NCI-H2081 treated with DMSO at 0.1 percent for 48 hours (cell line): ENCODE measurements at places on chromosomes 7 and 10.

DNA sequence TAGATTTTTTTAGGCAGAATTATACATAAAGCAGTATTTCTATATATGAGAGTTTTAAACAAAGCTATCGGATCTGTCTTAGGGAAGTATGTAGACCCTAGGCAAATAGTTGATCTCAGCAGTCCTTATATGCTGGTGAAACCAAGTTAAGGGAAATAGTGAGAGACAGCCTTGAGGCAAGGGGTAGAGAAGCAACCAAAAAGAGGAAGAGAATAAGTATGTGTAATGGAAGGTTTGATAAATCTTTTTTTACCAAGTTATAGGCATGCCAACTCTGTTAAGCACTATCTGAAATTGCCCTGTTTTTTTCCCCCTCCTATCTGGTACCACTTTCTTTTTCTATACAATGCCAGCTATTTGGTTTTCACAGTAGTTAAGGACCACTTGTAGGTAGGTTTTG is 19.9 kb downstream of the SPAG6 start:
- DNase-seq = no peak

DNA sequence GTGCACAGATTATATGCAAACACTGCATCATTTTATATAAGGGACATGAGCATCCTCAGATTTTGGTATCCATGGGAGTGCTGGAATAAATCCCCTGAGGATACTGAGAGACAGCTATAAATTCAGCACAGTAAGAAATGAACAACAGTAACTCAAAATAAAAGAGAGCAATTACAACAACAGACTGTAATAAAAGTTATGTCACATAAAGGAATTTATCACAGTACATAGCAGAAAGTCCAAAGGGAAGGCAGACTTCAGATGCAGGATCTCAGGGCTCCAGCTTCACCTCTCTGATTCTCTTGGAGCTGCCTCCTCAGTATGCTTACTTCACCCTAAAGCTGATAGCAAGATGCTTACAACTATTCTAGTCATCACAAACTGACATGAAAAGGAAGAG is 43.9 kb upstream of the STRIP2 start:
- DNase-seq = no peak

GRCh38 chr7:30349170-30349569 is 64.8 kb downstream of the ZNRF2 start:
- DNase-seq = no peak

- no peak for DNase-seq
Measured at GRCh38 chr10:14839305-14839695, 1.2 kb downstream of the HSPA14 start.

- DNase-seq = no peak
Measured at GRCh38 chr10:32367793-32368453, 21.0 kb upstream of the EPC1 start.

DNA sequence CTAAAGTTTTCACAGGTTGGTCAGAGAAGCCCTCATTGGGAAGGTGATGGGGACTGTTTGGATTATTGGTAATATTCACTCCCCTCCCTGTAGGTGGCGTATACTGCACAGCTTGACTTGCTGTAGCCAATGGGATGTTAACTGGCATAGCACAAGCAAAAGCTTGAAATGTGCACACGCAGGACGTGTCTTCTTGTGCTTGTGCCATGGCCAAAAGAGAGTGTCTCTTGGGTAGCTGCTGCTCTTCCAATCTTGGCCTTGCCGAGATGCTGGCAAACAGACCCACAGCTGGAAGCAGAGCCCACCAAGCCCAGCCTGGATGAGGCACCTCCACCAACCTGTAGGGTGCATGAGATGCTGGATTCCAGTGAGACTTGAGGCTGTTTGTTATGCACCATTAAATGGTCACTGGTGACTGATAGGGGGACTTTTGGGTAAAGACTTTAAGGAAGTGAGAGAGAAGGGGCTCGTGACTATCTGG is 266.0 kb downstream of the GRID1 start:
- peak; percentile 4 for DNase-seq

DNA sequence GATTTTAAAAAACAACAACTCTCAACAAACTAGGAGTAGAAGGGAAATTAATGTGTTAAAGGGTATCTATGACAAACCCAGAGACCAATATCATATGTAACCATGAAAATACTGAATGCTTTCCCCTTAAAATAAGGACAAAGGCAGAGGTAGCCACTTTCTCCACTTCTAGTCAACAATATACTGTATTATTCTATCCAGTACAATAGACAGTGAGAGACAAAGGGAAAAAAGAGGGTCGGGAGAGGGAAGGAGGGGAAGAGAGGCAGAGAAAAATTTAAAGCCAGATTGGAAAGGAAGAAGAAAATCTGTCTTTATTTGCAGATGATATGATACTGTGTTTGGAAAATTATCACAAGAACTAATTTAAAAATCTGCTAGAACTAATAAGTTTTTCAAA is 39.1 kb upstream of the WDFY4 start:
- DNase-seq = no peak

DNA sequence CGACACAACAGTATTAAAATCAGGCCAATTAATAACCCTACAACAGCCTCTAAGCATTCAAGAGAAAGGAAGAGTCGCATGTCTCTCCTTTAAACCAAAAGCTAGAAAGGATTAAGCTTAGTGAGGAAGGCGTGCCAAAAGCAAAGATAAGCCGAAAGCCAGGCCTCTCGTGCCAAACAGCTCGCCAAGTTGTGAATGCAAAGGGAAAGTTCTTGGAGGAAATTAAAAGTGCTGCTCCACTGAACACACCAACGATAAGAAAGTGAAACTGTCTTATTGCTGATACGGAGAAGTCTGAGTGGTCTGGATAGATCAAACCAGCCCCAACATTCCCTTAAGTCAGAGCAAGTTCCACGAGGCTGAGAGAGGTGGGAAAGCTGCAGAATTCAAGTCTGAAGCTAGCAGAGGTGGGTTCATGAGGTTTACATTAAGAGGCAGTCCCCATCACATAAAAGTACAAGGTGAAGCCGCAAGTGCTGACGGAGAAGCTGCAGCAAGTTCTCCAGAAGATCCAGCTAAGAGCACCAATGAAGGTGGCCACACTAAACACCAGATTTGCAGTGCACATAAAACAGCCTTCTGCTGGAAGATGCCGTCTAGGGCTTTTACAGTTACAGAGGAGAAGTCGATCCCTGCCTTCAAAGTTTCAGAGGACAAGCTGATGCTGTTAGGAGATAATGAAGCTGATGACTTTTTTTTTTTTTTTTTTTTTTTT is 194.8 kb downstream of the MAD1L1 start:
- no peak for DNase-seq

- DNase-seq = no peak
Measured at GRCh38 chr10:43194266-43194665, 56.0 kb downstream of the CSGALNACT2 start.

- DNase-seq = no peak
Measured at GRCh38 chr10:97707134-97707861, 6.2 kb upstream of the MARVELD1 start.

- DNase-seq = no peak
Measured at GRCh38 chr7:134829380-134829986, 50.0 kb downstream of the CALD1 start.

DNA sequence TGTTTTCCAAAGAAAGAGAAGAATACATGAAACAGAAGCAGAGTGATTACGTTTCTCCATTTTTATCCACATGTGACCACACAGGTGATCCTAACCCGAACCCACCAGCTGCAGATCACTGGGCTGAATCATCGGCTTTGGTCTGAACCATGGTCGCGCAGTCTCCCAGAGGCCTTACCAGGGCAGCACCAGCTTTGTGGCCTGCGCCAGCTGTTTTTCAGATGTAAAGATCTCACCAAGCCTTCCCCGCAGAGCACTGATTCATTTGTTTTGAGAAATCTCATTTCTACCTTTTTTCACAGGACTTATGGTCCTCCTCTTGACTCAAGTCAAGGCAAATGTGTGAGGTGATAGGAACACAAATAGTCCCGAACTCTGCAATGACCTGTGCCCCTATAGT is 207.0 kb upstream of the PPP2R2D start:
- no peak for DNase-seq

GRCh38 chr7:2602406-2603043 is 29.3 kb upstream of the TTYH3 start:
- DNase-seq = no peak

- DNase-seq = no peak
Measured at GRCh38 chr10:97708976-97709946, 4.3 kb upstream of the MARVELD1 start.

- no peak for DNase-seq
Measured at GRCh38 chr10:5860066-5860465, 29.6 kb downstream of the ANKRD16 start.

DNA sequence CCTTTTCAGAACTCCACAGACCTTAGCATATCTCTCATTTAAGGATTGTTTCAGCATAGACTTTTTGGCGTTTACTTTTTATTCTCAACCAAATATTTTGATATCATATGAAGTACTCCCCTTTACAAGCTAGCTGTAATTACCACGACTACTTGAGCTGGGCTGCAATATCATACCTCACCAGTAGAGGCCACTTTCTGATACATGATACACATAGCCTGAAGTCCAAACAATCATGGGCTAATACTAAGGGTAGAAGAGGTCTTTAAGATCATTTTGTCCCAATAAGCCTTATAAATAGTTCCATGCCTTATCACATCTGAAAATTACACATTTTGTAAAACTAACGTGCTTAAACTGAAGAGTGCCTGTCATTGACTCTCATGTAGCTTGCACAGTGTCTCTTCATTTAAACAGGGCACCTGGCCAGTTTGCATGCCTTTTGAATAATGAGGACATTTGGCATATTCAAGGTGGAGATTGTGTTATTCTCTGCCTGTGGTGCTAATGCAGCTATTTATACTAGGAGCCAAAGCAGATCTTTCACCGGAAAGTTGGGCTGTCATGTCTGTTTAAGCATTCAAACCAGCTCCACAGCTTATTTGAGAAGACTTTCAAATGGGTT is 403.7 kb upstream of the ZMIZ1 start:
- no peak for DNase-seq

- DNase-seq = no peak
Measured at GRCh38 chr10:43942096-43942850, 293.6 kb upstream of the ZNF32 start.

DNA sequence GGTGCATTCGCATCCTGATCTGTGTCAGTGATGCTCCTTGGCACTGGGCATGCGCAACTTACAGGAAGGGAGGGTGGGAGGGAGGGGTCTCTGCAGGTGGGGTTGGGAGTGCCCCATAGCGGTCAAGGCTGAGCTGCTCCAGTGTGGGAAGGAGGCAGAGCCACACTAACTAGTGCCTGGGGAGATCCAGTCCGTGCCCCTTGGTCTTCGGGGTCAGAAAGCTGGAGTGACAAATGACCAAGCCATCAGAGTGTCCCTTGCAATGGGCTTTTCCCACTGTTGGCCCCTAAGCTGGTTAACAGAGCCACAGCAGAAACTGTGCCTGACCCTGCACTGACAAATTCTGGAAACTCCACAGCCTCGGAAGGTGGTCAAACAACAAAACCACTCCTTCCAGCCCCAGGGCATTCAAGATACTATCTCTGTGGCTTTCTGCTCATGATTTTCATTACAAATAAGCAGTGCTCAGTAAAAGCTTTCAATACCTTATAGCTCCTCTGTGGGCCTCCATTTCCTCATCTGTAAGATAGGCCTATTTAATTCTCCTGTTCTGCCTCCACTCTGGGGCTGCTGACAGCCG is 138.1 kb upstream of the UNC5B start:
- no peak for DNase-seq

DNA sequence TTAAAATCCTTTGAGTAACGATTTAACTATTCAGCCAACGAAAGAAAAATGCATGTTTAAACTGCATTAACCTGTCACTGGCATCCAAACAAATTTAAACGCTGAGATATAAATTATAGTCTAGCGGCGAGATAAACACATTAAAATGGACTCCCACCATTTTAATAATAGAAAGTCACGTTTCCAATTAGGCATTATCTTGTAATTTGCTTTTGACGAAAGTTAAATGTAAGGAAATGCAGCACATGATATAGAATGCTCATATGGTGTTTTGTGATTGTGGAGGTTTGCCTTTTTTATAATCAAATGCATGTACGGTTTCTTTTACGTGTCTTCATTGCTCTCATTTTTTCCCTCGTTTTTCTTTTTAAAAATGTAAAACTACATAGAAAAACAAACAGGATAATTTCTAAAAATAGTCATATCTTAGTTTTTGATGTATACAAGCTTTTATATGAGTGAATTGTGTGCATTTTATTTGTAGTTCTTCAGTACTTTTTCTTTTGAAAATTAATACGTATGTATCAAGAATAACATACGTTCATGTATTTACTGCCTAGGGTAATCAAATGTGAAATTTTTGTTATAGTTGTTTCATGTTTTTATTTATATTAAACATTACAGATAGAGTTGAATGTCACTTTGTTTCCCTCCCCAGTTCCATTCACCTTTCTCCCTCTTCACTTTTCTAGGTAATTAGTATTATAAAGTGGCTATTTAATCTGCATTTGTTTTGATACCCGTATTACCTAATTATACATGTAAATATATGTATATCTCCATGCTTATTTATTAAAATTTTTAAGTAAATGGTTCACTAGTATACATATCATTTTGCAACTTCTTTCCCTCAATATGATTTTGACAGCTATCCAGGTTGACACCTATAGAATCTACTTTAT is 1.1 kb upstream of the KLF14 start:
- no peak for DNase-seq

GRCh38 chr7:112192236-112193154 is 13.7 kb downstream of the DOCK4 start:
- DNase-seq = no peak

DNA sequence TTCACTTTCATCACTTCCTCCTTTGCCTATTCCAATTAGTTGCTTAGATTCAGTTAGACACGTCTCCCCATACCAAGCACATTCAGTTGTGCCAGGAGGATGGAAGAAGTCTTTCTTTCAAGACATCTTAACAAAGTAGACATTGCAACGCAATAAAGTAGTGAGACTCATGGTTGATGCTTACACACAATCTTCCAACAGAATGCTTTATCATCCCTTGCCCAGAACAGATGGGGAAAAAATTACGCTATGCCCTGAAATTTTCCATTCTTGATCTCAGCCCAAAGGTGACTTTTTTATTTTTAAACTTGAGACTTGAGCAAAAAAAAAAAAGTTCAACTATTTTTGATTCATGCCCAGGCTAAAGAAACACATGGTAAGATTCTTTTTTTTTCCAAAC is 74.9 kb downstream of the KCNMA1 start:
- DNase-seq = no peak

- DNase-seq = peak; percentile 56
Measured at GRCh38 chr7:22559829-22560489, 60.0 kb upstream of the STEAP1B start.

GRCh38 chr7:111294494-111294893 is 203.6 kb downstream of the LRRN3 start:
- no peak for DNase-seq

- DNase-seq = no peak
Measured at GRCh38 chr7:137343281-137343841, at the start of gene PTN. Gene PTN, minus strand, starts transcription at chr7:137343733. Its CDS starts 88,760 bp downstream, at chr7:137254973.

DNA sequence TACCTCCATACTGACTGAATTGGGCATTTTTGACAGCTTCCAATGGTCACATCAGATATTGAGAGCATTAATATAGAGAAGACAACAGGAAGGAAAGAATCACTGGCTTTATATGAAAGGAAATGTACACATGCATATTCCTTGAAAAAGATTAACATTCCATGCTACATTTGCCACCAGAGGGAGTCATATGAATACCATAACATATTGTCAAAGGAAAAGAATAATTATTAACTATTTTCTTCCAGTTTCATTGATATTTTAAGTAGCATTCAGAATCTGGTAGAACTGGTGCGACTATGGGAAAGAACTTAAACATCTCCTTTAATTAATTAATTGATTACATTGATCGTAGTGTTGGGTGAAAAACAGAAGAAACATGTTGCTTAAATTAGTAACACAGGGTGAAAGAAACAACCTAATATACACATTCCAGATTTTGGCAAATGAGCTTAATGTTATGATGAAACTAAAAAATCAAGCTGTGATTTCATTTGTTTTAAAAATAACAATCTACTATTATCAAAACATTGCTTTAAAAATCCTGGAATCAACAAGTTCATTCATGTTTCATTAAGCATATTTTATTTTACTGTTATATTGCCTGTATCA is 71.5 kb downstream of the GPR85 start:
- no peak for DNase-seq
